ENCODE measurements at places on chromosomes 5 and 9. TPM values are rescaled to one million over a fixed set of nuclear protein-coding genes. Genes with fewer than 3 reads are reported as not detected.

Gene ABLIM3
- total RNA-seq, result 5.6 TPM

Gene COL15A1
- total RNA-seq, result 16.8 TPM

Gene FAM219A
- total RNA-seq, result 12.3 TPM

DNA sequence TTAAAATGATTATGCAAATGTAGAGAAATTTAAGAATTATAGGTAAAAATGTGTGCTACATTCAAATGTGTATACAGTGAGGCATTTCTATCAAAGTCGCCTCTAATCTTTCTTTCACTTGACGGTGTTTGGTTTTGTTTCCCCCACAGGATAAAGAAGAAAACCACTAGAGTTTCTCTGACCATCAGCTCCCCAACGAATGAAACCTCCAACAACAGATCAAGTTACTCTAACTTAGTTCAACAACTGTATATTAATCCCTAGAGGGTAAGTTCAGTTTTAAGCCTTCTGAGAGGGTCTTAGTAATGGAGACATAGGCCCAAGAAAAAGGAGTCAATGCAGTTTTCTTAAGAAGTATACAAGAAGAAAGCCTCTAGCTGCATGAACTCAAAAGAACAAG lies 11.5 kb upstream of the MYOT start:
- DNase-seq, result no peak

GRCh38 chr5:128038643-128039042 lies 44.9 kb upstream of the SLC12A2 start:
- peak; percentile 41 for DNase-seq

- no peak for DNase-seq
Measured at GRCh38 chr9:76516350-76516749, 57.4 kb downstream of the GCNT1 start.

Gene ADAMTS12
- total RNA-seq, result 10.1 TPM

GRCh38 chr5:53037141-53037859 lies 48.1 kb downstream of the ITGA2 start:
- peak; percentile 93 for DNase-seq

DNA sequence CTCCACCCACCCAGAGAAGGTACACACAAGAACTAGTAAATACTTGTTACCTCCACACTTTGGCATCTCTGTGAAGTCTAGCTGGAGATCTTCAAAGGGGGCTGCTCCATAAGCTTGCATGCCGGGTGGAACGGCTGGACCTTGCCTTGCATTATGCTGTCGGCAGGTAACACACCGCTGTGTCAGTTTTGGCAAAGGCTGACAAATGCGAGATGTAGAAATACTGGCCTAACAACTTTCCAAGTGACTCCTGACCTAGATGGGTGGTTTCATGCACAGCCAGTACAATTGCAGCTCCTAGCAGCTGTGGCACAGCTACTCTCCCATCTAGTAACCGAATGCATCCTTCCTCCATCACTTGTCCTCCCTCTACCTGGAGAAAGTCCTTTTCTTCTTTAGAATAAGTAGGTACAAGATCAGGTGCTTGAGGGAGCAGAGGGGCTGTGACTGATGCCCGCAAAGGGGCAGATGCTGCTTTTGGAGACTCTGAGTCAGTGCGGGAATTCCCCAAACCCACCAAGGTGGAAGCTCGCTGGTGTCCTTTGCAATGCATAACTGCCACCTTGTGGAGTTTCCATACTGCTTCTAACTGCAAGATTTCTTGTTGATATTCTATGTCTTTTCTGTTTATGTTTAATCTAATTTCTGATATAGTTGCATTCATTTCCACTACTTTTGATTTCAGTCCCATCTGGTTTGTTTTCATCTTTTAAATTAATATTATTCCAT lies 78.4 kb downstream of the TMEM161B start:
- no peak for DNase-seq

Gene SLC34A1
- total RNA-seq, result not detected

GRCh38 chr9:127785023-127785932 lies 556 bp upstream of the CDK9 start:
- peak; percentile 84 for DNase-seq

DNA sequence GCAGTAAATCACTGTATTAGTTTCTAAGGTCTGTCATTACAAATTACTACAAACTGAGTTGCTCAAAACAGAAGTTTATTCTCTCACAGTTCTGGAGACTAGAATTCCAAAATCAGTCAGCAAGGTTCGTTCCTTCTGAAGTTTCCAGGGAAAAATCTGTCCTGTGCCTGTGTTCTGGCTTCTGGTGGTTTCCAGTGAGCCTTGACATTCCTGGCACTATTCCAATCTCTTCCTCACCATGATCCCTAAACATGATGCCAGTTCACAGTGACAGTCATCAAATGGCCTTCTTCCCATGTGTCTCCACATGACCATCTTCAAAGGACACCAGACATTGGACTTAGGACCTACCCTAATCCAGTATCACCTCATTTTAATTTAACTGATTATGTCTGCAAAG lies 351.4 kb downstream of the PLK2 start:
- DNase-seq, result no peak

Gene GZMA
- total RNA-seq, result not detected

Gene INSYN2B
- total RNA-seq, result 43.2 TPM

DNA sequence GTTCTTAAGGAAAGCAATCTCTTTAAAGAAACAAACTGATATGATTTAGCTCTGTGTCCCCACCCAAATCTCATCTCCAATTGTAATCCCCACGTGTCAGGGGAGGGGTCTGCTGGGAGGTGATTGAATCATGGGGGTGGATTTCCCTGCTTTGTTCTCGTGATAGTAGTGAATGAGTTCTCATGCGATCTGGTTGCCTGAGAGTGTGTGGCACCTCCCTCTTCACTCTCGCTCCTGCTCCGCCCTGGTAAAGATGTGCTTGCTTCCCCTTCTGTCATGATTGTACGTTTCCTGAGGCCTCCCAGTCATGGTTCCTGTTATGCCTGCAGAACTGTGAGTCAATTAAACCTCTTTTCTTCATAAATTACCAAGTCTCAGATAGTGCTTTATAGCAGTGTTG lies 412.7 kb upstream of the SMC2 start:
- no peak for DNase-seq

GRCh38 chr9:120655005-120655622 lies 59.2 kb downstream of the MEGF9 start:
- DNase-seq, result peak; percentile 40

DNA sequence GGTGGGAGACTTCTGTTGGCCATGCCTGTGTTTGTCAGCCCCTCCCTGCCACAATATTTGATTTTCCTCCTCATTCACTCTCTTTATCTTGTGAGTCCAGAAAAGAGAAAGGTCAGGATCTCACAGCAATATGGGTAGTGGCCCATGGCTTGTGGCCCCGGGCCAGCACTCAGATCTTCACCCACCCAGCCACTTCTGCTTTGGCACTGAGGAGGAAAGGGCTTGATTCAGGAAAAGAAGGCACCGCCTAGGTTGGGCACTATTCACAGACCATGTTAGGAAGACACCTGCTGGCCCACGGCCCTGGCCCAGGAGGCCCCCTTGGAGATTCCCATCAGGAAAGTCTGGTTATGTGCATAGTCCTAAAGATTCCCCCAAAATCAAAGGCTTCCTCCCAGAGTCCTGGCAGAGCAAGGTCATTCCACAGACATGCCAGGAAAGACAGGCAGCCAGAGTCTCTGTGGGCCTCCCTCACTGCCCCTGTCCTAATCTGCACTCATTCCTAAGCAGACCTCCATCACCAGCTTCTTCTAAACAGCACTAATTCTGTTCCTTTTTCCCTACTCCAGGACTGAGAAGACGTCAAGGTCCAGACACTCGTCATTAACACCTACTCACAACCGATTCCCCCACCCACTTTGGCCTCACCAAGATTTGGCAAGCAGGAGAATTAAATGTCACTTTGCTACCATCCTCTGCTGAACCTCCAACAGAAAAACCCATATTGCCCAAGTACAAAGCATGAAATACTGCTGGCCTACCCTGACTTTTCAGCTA lies 179.3 kb downstream of the DEPDC1B start:
- no peak for DNase-seq

GRCh38 chr5:105885266-105885665 lies 1785.5 kb downstream of the EFNA5 start:
- DNase-seq, result peak; percentile 24

DNA sequence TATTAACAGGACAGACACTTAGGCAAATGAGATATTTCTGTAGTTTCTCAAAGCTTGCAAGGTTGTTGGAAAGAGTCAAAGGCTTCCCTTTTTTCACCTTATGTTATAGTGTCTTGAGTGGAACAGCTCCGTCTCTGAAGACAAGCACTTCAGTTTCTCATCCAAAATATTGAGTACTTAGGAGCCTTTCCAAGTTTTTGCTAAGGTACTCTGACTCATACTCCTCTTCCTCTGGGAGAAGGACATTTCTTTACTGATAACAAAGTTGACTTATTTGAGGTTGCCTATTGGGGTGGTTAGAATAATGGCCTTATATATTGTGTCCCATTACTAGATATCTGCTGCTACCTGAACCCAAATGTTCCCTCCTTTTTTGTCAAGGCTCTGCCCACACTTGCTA lies 869.6 kb downstream of the MAT2B start:
- DNase-seq, result no peak

- peak; percentile 95 for DNase-seq
Measured at GRCh38 chr5:81755320-81755719, 4.4 kb upstream of the SSBP2 start.

DNA sequence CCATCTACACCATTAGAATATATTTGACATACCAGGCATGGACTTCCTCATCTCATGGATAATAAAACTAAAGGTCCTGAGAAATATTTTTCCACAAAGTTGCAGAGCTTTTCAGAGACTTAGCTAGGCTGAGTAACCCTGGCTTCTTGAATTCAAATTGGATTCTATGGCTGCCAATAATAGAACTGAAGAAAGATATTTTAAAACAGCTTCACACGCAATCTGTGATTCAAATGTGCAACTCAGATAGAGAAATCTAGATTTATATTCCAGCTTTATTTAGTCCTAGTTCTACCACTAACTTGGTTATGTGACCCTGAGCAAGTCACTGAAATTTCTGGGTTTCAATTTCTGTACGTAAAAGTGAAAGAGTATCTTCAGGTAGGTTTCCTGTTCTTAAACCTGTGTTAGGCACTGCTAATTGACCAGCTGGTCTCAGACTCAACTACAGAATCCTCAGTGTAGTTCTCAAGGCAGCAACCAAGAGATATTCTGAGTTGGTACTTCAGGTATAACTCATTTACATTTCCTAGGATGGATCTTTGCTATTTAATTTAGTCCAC lies 235.3 kb downstream of the GABRB2 start:
- no peak for DNase-seq

Gene TMEFF1
- total RNA-seq, result 0.43 TPM

- no peak for DNase-seq
Measured at GRCh38 chr5:39955156-39955555, 530.4 kb upstream of the DAB2 start.

Gene NXNL2
- 3.1 TPM for total RNA-seq

Gene NR5A1
- total RNA-seq, result not detected

DNA sequence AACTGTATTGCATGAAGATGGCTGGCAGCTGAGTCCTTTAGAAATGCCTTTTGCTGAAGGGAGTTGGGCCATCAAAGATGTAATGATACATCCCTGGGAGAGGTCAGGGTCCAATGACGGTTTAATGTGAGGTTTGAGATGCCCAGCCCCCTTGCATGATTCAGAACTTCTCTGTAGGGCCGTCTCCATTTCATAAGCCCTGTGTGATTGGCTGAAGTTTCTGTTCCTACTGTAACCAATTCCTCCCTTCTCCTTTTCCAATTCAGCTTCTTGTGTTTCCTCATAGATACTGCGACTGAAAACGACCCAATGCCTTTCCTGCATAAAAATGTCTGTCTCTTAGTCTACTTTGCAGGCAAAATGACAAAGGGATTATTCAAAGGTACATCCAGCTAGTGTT lies 47.9 kb upstream of the ST8SIA4 start:
- no peak for DNase-seq

DNA sequence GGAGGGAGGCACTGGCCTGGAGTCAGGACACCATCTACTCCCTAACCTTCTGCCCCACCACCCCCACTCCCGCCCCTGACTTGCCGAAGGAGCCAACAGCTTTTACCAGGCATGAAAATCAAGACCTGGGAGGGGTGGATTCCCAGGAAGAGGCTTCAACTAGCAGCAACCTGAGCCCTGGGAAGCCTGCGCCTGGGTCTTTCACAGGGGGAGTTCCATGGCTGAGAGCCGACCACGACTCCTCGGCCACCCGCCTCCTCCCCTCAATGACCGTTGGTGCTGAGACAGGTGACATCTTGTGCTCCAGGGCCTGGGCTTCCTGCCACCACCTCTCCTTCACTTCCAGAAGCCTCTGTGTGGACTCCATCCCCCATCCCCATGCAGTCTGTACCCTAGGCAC lies 37.1 kb downstream of the BARX1 start:
- no peak for DNase-seq

Gene RUSC2
- total RNA-seq, result 78.4 TPM

GRCh38 chr5:112372543-112372942 lies 46.5 kb downstream of the EPB41L4A start:
- DNase-seq, result peak; percentile 3

Gene POLR3G
- total RNA-seq, result 8.8 TPM

- no peak for DNase-seq
Measured at GRCh38 chr9:17888066-17888465, 309.2 kb downstream of the SH3GL2 start.

GRCh38 chr5:6354848-6355247 lies 23.5 kb downstream of the MED10 start:
- no peak for DNase-seq

GRCh38 chr9:94096819-94097577 lies 12.7 kb downstream of the PTPDC1 start:
- peak; percentile 41 for DNase-seq

Gene GPX3
- 3.0 TPM for total RNA-seq

DNA sequence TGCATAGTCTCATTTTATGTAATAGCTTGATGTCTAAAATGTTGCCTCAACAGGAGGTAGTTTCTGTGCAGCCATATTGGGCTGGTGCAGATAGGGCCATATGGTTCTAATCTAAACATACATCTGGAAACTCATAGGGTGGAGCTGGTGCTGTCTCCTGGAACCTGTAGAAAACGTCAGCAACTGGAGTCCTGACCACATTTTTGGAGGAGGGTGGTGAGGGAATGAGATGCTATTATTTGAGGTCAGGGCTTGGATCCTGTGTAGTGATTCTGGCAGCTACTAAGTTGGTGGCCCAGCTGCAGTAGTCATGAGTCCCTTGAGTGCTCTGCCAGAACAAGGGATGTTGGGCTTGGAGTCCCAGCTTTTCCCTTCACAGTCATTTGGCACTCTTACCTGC lies 14.1 kb downstream of the MAN2A1 start:
- peak; percentile 28 for DNase-seq

- no peak for DNase-seq
Measured at GRCh38 chr5:111245654-111246053, 21.5 kb downstream of the CAMK4 start.

- no peak for DNase-seq
Measured at GRCh38 chr5:1998716-1999317, 116.1 kb upstream of the IRX4 start.

Gene C5orf46
- not detected for total RNA-seq

DNA sequence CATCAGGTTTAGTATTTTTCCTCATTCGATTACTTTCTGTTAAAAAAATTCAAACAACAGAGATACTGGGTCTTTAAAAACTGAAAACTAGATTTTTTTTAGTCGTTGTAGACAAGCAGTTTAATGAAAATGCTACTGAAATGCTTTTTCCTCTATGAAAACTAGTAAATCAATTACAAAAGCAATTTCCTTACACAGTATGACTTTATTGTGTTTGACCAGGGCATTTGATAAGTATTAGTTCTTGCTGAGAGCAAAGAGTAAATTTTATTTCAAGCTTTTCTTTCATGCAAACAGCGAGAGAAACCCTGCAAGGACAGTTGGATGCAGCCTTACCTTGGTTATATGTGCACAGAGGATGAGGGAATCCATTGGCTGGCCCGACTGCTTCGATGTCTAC lies 308.5 kb downstream of the MAT2B start:
- DNase-seq, result no peak

All from GM23248 (cell line).